ENCODE measurements at places on chromosomes 1 and 21.

GRCh38 chr1:36095760-36096405 is 7.2 kb downstream of the ADPRS start:
- no peak for DNase-seq

- no peak for DNase-seq
These were observed 3.1 kb upstream of the DOCK7 start for GRCh38 chr1:62691062-62691844.

- DNase-seq = no peak
These were observed 64.1 kb upstream of the ACOT11 start for GRCh38 chr1:54483875-54484437.

DNA sequence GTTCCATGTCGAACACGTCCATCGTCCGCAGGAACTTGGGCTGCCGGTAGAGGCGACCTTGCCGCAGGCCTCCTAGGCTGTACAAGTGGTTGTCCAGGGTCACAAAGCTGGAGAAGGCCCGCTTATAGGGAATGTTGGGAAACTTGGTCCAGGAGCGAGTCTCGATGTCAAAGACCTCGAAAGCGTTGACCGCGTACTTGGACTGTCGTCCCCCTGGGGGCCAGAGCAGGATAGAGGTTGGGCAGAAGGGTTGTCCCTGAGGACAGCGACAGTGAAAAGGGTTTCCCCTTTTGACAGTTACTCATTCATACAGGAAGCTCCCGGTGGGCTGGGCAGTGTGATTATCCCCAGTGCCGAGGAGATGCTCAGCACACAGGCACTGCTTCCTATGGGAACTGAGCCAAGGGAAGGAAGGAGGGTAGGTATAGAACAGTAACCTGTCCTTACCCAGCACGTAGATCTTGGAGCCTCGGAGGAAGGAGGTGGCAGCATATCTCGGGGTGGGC is 17.5 kb downstream of the KLHDC8A start:
- DNase-seq = no peak

DNA sequence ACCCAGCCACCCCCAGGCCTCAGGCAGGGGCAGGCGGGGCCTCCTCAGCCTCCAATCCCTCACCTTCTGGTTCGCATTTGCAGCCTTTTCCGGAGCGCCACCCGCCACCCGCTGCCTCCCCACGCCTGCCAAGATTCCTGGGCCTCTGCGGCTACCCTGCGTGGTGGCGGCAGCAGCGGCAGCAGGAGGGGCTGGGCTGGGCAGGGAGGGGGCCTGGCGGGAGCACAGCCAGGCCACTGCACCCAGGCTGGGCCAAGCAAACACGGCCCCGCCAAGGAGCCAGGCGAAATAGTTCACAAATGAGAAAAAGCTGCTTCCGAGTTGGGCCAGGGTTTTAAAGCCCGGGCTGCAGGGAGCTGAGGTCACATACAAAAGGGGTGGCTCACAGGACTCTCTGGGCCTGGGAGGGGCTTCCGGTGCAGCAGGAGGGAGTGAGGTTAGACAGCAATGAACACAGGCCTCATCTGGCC is 9.8 kb downstream of the COL8A2 start:
- DNase-seq = no peak

GRCh38 chr1:85957760-85958159 is 198.8 kb downstream of the COL24A1 start:
- no peak for DNase-seq

DNA sequence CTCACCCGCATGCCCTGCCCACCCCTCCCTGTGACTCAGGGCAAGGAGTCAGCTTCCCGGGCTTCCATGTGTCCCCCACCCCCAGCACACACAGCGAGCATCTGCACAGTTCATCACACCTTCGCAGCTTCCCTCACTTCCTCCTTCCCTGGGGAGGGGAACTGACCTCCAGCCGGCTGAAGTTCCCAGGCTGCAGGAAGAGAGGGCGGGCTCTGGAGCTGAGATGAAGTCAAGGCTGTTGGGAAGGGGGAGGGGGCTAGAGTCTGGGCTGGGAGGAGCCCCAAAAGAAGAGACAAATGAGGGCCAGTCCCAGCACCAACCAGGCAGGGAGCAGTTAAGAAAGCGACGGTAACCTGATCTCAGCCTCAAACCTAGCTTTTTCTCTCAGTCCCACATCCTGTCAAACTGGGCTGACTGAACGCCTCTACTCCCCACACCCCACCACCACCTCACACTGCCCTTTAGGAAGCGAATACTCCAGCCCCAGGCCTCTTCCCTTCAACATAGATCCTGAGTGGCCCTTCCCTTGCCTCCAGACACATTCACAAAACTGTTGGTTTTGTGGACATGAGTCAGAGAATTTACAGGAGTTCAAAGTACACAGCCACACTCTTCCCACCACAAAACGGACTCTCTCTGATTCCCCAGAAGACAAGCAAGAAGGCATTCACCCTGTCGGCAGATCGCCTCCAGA is 1.8 kb downstream of the RHOC start:
- DNase-seq = no peak

DNA sequence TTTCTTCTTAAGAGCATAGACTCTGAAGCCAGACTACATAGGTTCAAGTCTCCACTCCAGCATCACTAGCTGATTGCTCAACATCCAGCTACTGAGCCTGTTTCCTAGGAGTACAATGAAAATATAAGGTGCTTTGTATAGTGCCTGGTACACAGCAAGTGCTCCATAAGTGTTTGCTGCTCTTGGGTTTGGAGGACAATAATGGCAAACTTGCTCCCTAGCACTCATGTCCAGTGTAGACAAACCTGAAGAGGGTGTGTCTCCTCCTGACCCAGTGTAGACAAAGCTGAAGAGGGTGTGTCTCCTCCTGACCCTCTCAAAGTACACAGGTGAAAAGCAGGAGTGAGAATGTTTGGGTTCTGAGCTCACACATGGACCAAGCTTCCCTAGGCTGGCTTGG is 10.5 kb upstream of the ECE1 start:
- no peak for DNase-seq

DNA sequence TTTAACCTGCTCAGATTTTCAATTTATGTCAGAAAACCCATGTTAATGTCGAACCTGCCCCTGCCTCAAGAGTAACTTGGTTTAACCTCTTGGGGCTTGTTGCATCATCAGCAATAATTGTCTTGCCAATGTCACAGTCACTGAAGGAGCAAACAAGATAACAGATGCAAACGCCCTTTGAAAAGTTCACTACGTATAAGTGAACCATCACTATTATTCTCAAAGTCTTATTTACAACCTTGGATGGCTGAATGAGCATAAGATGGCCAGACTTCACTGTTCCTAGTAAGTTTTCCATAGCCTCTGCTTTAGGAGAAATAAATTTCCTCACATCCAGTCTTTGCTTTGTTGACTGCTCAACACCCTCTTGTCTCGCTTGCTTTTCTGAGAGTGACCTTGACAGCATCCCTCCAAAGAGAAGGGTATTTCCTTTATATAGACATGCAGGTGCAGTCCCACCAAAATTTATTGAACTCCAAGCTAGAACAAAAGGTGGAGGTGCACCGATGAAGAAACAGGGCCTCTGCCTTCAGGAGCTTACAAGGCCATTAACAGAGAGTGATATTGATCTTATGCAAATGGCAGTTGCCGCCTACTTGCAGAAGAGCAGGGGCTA is 749 bp upstream of the LRIG2 start:
- no peak for DNase-seq

GRCh38 chr1:187817782-187818181 is 989.0 kb downstream of the PLA2G4A start:
- no peak for DNase-seq

- DNase-seq = no peak
These were observed 297.6 kb upstream of the RUNX1 start for GRCh38 chr21:35346697-35347096.

- no peak for DNase-seq
These were observed 5.2 kb upstream of the CTH start for GRCh38 chr1:70405780-70406416.

- no peak for DNase-seq
These were observed 15.5 kb upstream of the USP24 start for GRCh38 chr1:55230659-55231058.

GRCh38 chr1:206769304-206769731 is 1.3 kb upstream of the IL19 start:
- no peak for DNase-seq

- no peak for DNase-seq
These were observed 417.1 kb downstream of the KIF26B start for GRCh38 chr1:245571815-245572294.

GRCh38 chr1:86202552-86203340 is 46.2 kb upstream of the COL24A1 start:
- no peak for DNase-seq

DNA sequence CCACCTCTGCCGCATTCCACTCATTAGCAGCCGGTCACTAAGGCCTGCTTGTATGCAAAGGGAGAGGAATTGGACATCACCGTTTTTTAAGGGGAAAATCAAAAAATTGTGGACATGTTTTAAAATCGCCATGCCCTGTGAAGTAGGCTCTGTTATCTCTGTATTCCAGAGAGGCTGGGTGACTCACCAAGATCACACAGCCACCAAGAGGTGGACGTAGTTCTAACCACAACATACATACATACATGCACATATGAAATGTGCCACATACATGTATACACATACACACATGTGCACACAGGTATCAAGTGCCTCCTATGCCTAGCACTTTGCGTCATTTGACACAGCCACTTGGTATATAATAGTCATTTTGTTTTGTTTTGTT is 16.0 kb upstream of the ZSCAN20 start:
- DNase-seq = no peak

GRCh38 chr1:233587196-233587595 is 26.7 kb upstream of the KCNK1 start:
- no peak for DNase-seq

DNA sequence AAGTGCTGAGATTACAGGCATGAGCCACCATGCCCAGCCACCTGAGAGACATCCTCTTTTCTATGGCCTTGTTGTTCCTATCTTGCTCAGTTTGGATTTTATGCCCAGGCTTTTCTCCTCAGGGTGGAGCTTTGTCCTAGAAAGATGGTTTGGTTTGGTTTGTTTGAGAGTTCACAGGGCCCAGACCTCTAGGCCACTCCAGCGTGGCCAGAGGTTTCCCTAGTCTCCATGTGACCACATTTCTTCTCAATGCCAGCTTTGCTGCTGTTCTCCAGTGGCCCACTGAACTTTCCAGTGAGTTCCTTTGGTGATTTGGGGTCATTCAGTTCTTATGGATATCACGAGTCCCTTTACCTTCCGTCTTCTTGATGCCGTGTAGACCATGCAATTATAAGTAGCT is 92.6 kb upstream of the SERBP1 start:
- DNase-seq = no peak

DNA sequence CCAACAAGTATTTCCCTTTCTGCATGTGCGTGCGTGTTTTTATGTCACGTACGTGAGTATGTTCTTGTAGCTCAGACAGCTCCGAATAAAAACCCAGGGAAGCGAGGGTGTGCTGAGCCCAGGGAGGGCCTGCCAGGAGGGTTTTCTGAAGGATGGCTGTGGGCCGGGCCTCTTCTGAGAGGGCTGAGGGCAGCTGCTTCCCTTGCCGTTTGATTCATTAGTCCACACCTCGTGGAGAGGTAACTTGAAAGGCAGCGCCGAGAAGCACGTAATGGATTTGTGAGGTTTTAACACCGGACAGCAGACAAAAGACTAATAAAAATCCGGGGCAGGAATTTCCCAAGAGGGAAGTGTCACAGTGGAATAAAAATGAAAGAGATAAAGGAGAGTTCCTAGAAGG is 29.5 kb downstream of the CD247 start:
- DNase-seq = no peak

DNA sequence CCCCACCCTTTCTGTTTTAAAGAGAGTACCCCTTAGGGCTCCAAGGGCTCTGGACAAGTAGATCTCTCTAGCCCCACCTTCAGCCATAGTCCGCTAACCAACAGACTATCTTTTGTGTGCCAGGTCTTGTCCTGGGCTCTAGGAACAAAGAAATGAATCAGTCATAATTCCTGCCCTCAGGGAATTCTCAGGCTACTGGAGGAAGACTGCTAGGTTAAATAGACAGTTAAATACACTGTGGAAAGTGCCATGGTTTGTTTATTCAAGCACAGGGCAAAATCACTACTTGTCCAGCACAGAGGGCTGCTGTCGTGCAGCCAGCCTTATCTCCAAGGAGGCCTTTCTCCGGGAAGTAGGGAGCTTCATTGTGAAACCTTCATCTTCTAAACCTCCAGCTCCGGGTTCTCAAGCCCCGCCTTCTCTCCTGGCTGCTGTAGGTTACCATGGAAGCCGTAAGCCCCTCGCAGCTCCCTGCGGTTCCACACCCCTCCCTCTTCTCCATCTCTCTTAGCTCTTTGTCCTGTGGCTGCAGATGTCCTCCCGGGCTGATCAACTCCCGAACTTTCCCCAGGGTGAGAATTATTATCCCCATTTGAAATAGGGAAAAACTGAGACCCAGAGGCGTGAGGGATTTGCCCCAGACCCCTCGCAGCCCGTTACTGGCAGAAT is 29.8 kb downstream of the SHISAL2A start:
- no peak for DNase-seq

GRCh38 chr1:238061967-238062613 is 171.4 kb upstream of the ZP4 start:
- DNase-seq = no peak

DNA sequence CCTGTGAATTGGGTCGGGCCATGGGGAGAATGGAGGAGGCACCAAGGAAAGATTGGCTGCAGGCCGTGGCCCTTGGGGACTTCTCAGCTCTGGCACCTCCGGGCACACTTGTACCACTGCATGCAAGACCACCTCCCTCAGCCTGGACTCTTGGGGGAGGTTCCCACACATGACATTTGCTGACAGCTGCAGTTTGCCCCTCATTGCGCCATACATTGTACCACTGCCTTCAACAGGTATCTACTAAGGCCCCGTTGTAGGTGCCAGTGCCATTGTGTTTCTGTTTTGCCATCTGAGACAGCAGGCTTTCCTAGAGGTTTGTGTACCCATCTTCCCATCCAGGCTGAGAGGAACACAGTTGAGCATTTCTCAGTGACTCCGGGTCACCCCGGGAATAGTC is 159.4 kb upstream of the TMEM51 start:
- no peak for DNase-seq

GRCh38 chr1:177360791-177361190 is 190.0 kb downstream of the BRINP2 start:
- DNase-seq = no peak

Data from hippocampal formation (tissue), 2 donors.